ENCODE measurements at places on chromosomes 7 and 10. TPM values are rescaled to one million over a fixed set of nuclear protein-coding genes. Genes with fewer than 3 reads are reported as not detected.

Gene LZTS2
- total RNA-seq: 52.3 TPM

Gene TMEM236
- total RNA-seq: 0.14 TPM

Gene DLG5
- total RNA-seq: 13.4 TPM

Gene TWIST1
- not detected for total RNA-seq

Gene FFAR4
- total RNA-seq: not detected

Gene TRIM4
- 28.4 TPM for total RNA-seq
